Iris pigment epithelial cell (primary cell): ENCODE measurements at places on chromosomes 5 and 9.

GRCh38 chr5:143251190-143251589 lies 152.3 kb downstream of the NR3C1 start:
- no peak for DNase-seq

DNA sequence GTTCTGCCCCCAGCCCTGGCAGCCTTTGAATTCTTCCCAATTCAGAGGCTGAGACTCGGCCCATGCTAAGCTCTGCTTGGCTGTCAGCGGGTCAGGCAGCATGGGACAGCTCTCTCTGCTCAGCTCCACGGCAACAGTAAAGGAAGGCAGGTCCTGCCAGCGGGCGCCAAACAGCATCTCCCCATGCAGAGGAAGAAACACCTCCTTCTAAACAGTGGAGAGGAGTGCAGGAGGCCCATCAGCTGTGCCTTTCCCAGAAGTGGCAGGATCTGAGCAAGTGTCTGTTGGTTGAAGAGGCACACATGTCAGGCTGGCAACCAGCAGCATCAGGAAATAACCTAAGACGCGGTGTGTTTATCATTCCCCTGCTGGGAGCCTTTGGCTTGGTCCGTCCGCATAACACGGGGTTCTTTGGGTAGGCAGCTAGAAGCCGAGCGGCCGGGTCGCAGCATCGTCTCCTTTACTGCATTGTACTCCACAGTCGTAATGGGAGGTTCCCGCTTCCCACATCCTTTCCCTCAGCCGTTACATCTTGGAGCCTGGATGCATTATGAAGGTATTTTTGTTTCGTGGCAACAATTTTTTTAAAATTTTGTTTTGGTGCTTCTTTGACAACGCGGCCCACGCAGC lies 42.7 kb upstream of the NCS1 start:
- DNase-seq: peak; percentile 54

GRCh38 chr9:103152473-103152872 lies 157.3 kb downstream of the CYLC2 start:
- no peak for DNase-seq

DNA sequence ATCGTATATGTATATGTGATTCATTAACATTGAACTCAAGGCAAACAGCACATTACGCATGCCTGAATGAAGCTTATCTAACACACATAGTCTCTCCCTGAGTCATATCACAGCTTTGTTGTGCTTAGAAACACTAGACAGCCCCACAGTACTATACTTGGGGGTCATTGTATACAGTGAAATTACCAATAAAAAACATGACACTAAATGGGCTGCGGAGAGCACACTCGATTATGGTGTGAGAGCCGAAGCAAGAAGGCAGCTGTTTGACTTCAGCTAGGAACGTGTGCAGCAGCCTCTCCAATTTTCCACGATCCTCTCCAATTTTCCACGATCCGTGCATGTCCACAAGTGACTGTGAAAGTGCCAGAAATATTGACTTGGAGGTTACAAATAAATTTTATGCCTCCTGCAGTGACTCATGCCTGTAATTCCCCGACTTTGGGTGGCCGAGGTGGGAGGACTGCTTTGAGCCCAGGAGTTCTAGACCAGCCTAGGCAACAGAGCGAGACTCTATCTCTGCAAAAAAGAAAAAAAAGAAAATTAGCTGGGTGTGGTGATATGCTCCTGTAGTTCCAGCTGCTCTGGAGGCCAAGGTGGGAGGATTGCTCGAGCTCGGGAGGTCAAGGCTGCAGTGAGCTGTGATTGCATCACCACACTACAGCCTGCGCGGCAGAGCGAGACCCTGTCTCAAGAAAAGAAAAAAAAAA lies 102.4 kb downstream of the DAPK1 start:
- DNase-seq: peak; percentile 94

DNA sequence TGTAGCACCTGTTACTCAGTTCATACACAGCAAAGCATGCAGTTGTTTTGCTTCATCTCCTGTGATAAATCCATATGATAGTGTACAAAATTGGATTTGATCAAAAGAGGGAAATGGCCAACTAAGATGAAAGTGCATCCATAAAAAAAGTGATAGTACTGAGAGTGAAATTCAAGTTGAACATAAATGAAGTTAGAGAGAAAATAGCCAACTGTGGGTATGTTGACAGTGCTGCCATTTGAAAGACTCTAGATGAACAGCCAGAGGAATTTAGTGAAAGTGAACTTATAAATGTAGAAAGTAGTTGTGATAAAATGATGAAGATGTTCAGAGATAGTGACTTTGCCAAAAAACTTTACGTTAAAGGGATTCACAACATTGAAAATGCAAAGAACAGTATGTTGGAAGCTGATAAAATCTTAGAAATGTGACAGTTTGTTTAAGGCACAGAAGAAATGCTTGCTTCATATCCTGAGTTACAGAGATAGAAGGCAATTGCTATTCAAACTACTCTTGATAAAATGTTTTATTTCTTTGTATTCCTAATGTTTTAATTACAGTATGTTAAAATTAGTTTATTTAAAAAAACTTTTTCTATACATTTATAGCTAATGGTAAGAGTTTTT lies 119.7 kb downstream of the DMXL1 start:
- DNase-seq: no peak

DNA sequence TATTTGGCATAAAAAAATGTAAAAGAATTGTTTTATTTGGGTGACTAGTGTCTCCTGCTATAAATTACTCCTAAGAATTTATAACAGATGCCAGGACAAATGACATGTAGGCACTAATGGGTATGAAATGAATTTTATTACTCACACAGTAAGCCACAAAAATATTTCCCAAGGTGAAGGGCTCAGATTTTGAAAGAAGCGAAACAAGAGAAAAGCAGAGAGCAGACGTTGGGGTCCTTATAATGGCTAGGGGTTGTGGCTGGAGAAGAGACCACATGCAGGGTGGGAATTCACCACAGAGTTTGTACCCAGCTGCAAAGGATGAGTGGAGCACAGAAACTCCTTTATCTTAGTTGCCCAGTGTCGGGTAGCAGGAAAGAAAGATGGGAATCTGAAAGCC lies 45.0 kb upstream of the PRR16 start:
- DNase-seq: no peak

- DNase-seq: no peak
Measured at GRCh38 chr5:181217803-181218062, 5.3 kb upstream of the TRIM41 start.

- no peak for DNase-seq
Measured at GRCh38 chr9:105928416-105928815, 234.1 kb downstream of the TMEM38B start.

GRCh38 chr5:93022796-93023447 lies 558.1 kb downstream of the NR2F1-AS1 start:
- peak; percentile 77 for DNase-seq

DNA sequence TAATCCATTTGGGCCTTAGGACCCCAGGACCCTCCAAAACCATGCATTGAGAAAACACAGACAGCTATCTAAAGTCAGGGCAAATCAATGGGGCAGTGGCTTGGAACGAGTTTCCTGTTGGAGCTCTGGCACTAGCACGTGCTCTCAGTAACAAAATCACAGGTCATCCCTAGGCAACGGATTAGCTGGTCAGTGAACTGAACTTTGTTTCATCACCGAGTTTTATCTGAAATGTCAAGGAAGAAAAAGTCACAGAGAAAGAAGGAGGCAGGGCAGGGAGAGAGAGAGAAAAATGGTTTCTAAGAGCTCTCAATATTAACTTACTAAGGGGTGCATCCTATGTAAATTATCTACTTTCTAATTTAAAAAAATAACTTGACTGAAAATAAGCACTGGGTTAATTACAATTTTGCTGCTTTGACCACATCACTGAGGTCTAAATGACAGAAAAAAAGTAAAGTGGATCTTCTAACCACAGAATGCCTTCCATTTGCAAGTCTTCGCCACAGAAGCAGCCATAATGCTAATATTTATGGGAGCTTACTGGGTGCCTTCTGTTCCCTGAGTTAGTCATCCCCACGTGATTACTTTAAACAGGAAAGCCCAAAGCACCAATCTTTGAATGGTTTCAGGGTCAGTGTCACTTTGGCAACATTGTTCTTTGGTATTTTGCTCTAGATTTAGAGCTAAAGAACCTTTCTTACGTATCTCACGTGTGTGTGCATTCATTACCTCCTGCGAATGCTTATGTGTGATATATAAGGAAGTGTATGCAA lies 503.9 kb downstream of the RASEF start:
- DNase-seq: peak; percentile 27

- no peak for DNase-seq
Measured at GRCh38 chr5:57736716-57737115, 254.1 kb upstream of the ACTBL2 start.

- peak; percentile 18 for DNase-seq
Measured at GRCh38 chr5:138230261-138230660, 17.1 kb upstream of the CDC23 start.

GRCh38 chr9:95029288-95029687 lies 288.2 kb downstream of the FANCC start:
- DNase-seq: no peak

DNA sequence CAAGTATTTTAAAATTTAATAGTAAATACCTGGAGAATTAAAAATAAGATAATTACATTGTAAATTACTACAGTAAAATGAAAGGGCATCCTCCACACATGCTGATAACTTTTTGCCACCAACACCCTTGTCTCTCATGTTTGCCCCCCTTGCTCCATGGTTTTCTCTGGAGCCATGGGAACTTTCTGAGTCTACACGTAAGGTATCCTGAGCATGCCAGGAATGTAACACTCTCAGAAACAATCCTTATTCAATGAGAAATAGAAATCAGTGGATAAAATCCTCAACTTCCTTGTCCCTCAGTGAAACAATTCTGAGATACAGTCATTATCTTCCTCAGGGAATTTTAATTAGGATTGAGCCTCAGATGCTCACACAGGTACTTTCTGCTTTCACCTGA lies 108.9 kb downstream of the IZUMO3 start:
- DNase-seq: no peak

GRCh38 chr5:20949636-20950035 lies 961.6 kb upstream of the CDH18 start:
- DNase-seq: peak; percentile 12

GRCh38 chr9:107870927-107871680 lies 381.5 kb upstream of the KLF4 start:
- no peak for DNase-seq
